ENCODE measurements at places on chromosomes 3 and 15.
A peak's percentile ranks its signal among the peaks of the same experiment; 100 is the strongest.

GRCh38 chr3:159821110-159821509 is 167.5 kb upstream of the IL12A start:
- no peak for DNase-seq

GRCh38 chr3:111112913-111113312 is 41.3 kb downstream of the NECTIN3 start:
- no peak for DNase-seq

- no peak for DNase-seq
These were observed 723.9 kb upstream of the ZNF385D start for GRCh38 chr3:22474706-22475445.

- no peak for DNase-seq
These were observed 139.4 kb upstream of the SLC7A14 start for GRCh38 chr3:170725285-170725731.

GRCh38 chr3:128297401-128298138 is 144.3 kb downstream of the EEFSEC start:
- peak; percentile 21 for DNase-seq

GRCh38 chr3:27684302-27684701 is 37.8 kb downstream of the EOMES start:
- no peak for DNase-seq

Data from activated CD8-positive, alpha-beta memory T cell treated with anti-CD3 and anti-CD28 coated beads, Interleukin-2, amount 10 ng/mL, durations not matched to agents 7 days and 5 days (primary cell).